ENCODE measurements at places on chromosomes 6 and 20.
A peak's percentile ranks its signal among the peaks of the same experiment; 100 is the strongest.

- no peak for DNase-seq
Measured at GRCh38 chr20:50591233-50591852, 81.2 kb downstream of the PTPN1 start.

DNA sequence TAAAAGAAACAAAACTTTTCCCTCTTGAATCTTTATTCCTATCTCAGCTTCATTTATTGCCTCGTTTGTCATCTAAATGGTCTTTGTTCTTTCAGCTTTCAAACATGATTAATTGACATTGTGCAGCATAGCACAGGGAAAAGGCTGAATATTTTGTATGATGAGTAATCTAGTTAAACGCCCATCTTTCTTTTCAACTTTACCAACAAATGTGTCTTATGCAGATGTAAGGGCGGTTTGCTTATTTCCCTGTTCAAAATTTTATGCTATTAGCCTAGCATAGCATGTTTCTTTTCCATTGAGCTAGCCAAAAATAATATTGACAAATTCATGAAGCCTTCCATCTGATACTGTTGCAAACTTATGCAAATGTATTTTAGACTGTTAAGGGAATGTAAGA, 176.4 kb upstream of the AKAP12 start:
- peak; percentile 85 for DNase-seq

- no peak for DNase-seq
Measured at GRCh38 chr20:19835533-19836222, 77.6 kb downstream of the RIN2 start.

DNA sequence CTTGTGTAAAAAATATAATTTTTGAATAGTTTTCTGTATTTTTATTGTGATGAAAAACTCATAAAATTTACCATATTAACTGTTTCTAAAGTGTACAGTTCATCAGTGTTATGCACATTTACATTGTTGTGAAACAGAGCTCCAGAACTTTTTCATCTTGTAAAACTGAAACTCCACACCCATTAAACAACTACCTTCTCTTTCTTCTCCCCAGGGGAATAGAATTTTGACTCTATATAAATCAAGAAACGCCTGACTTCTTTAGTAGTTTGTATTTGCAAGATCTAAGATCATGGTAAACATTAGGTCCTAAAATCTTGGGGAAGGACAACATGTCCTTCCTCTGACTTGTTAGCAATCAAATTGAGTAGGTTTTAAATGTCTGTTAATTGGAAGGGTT, 9.1 kb downstream of the ANKRD66 start:
- DNase-seq, result no peak

DNA sequence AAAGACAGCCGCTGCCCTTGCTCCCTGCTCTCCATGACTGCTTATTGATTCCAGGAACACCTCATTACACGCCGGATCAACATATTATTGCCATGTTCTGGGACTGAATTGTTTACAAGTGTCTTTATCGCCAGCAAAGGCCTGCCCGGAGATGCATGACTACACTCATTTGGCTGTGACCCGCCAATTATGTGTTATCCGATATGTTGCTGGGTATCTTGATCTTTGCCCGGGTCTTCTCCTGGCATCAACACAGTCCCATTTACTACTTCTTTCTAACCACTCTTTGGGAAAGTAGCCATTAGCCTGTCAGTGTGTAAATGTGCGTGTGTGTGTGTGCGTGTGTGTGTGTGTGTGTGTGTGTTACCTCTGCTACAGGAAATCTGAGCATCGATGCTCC, 15.4 kb downstream of the LINC00237 start:
- DNase-seq, result no peak

GRCh38 chr6:130775411-130776012, 51.7 kb upstream of the SMLR1 start:
- no peak for DNase-seq

DNA sequence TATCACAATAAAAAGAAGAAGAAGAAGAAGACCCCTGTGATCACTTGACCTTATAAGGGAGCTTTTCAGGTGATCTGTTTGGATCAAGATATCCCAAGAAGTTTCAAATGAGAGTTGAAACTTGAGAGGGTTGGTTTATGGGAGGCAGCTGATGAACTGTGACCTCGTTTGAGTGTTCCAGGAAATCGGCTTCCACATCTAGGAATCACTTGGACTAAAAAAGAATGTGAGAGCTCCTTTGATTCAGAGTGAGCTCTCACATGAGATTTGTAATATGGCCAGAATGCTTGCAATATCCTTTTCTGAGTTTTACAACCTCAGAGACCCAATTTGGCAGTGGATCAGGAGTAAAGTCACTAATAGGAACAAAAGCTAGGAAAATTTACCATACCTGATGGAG, 228.1 kb downstream of the ATXN1 start:
- DNase-seq, result no peak

GRCh38 chr20:48956052-48956451, 34.5 kb downstream of the ARFGEF2 start:
- DNase-seq, result no peak

GRCh38 chr6:30113841-30114240, 951 bp upstream of the TRIM31 start:
- no peak for DNase-seq

GRCh38 chr6:79208816-79209215, 25.7 kb downstream of the HMGN3 start:
- DNase-seq, result peak; percentile 13

- no peak for DNase-seq
Measured at GRCh38 chr6:41228096-41228495, at the start of gene TREML4. TSS of gene TREML4 (plus strand) at chr6:41228349. CDS start at chr6:41228428, 79 bp downstream.

GRCh38 chr20:46013829-46014516, 5.3 kb downstream of the MMP9 start:
- peak; percentile 41 for DNase-seq

DNA sequence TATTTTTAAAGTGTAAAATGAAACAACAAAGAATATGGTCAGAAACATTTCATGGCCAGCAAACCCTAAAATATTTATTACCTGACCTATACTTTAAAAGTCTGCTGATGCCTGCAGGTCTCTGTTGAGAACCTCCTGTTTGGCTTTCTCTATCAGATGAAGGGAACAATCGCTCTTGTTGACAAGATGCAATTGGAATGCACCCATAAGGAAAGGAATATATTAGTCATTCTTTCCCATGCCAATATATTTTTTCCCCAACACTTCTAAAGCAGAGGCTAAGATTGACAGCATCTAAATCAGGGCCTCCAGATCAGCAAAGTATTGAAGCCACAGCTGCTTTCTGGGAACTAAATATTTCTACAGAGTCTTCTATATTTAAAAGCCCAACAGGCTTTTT, 897.8 kb downstream of the EPHA7 start:
- DNase-seq, result no peak

- DNase-seq, result no peak
Measured at GRCh38 chr6:89392823-89393222, 19.2 kb downstream of the RRAGD start.
